Astrocyte (in vitro differentiated cells and primary cell): ENCODE measurements at places on chromosomes 12 and 14. TPM values are rescaled to one million over a fixed set of nuclear protein-coding genes. Genes with fewer than 3 reads are reported as not detected.

DNA sequence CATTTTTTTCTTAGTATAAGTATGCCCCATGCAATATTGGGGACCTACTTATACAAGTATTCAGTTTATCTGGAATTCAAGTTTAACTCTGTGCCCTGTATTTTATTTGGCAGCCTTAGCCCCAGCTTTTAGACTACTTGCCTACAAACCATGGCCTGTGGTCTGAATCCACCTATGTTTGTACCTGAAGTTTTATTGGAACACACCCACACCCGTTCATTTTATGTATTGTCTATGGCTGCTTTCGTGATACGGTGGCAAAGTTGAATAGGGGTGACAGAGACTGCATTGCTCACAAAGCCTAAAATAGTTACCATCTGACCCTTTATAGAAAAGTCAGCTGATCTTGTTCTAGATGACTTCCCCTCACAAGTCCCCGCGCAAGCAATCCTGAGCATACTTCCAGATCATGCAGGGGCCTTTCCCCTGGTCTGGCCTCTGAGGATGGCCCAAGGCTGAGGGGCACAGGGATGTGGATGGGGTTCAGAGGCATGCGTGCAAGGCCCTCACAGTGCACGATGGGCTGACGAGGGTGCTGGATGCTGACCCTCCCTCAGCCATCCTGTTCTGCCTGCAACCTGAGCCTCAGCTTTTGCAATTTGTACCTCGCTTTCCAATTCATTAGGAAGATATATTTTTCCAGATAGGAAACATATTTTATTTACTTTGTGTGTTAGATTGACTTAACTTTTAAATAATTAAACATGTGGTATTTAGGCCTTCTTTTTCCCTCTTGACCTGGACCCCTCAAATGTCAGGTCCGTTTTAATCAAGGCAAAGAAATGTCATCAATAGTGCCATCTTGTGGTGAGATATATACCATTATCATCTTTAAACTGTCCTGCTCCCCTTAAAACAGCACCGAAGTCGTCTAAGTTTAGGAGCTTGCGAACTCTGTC lies 527.3 kb upstream of the CCDC196 start:
- no peaks in the 10 kb centered on the region for H3K4me1 ChIP-seq
- H3K27ac ChIP-seq, result no peak overlapping the region
- H3K36me3 ChIP-seq, result no peaks in the 10 kb centered on the region
- H3K4me3 ChIP-seq, result no peak overlapping the region
- DNase-seq, result peak; percentile 7
- H3K27me3 ChIP-seq, result peaks cover 7% of the 10 kb centered on the region

DNA sequence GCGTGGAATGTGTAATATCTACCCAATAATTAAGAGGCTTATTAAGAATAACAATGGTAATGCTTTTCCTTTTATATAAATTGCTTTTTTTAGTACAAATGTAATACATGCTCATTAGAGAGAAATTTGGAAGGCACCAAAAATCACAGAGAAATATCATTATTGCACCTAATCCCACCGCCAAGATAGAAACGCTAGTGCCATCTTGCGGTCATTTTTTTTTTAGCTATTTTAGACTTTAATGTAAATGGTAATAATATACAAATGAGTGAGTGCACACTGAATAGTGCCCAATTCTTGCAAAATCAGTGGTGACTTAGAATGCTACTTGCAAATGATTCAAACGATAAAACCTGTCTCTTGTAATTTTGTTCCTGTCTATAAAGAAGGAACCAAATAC lies 576.8 kb upstream of the TMEM132C start:
- H3K4me3 ChIP-seq, result no peak overlapping the region
- DNase-seq, result no peak
- no peaks in the 10 kb centered on the region for H3K36me3 ChIP-seq
- H3K27ac ChIP-seq, result no peak overlapping the region
- no peaks in the 10 kb centered on the region for H3K27me3 ChIP-seq

Gene DLK1
- total RNA-seq, result 1.3 and 2.7 TPM in 2 replicates

Gene COCH
- total RNA-seq, result 0.79 and 0.87 TPM in 2 replicates

Gene TDRD9
- total RNA-seq, result not detected in 2 replicates

- no peak overlapping the region for H3K4me3 ChIP-seq
- no peak overlapping the region for H3K27ac ChIP-seq
- peaks cover 4% of the 10 kb centered on the region for H3K4me1 ChIP-seq
Measured at GRCh38 chr12:113102811-113103210, 32.8 kb downstream of the RASAL1 start.

Gene RERGL
- not detected in 2 replicates for total RNA-seq

DNA sequence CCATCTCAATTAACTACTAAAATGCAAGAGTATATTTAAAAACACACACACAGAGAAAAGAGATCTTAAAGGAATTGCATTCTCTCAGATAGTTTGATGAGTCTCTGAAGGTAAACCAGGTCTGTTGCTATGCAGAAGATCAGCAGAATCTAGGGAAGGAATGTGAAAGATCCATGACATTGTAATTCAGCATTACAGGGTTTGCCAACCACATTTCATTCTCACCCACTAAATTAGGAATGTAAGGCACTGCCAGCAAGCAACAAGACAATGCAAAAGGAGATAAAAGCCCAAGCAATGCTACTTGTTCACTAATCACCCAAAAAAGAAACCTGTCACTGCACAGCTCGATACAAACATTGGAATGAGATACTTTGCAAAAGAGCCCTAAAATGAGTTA lies 106.3 kb downstream of the LRIG3 start:
- H3K27ac ChIP-seq, result no peak overlapping the region
- H3K36me3 ChIP-seq, result no peaks in the 10 kb centered on the region
- peak; percentile 54 for DNase-seq

DNA sequence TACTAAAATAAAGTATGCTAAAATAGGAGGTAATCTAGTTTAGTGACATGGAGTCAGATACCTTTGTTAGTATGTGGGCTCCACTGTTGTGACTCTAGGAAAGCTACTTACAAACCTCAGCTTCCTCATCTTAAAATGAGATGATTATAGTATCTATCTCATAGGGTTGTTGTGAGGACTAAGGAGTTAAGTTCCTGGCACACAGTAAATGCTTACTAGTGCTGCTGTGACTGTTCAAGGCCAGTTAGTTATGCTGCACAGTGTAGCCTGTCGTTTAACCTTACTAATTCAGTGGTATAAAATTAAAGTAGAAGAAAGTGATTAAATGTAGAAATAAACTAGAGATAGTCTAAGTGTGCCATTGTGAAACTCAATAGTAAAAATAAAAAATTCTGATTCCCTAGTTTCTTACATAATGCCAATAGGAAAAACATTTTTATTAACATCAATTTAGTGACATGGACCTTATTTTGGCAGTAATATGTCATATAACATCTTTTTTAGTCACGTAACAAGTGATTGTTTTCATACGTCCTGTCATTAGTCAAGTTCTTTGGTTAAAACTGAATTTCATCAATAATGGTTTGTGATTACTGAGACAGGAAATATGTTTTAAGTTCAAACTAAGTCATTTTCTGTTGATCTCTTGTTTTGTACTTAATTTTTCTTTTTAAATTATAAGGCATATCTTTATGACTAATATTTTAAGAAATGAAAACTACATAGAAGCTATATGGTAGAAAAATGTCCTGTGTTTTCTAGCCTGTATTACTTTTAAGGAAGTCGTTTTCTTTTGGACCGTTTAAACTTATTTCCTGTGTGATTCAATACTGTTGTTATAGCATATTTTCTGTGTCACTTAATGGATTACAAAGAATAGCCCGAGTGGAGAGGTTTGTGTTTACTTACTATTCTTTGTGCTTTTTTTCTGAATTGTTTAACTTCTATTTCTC lies 74.0 kb downstream of the PCNX1 start:
- no peaks in the 10 kb centered on the region for H3K4me1 ChIP-seq
- H3K36me3 ChIP-seq, result peaks cover 20% of the 10 kb centered on the region
- H3K27me3 ChIP-seq, result no peaks in the 10 kb centered on the region
- H3K27ac ChIP-seq, result no peak overlapping the region

DNA sequence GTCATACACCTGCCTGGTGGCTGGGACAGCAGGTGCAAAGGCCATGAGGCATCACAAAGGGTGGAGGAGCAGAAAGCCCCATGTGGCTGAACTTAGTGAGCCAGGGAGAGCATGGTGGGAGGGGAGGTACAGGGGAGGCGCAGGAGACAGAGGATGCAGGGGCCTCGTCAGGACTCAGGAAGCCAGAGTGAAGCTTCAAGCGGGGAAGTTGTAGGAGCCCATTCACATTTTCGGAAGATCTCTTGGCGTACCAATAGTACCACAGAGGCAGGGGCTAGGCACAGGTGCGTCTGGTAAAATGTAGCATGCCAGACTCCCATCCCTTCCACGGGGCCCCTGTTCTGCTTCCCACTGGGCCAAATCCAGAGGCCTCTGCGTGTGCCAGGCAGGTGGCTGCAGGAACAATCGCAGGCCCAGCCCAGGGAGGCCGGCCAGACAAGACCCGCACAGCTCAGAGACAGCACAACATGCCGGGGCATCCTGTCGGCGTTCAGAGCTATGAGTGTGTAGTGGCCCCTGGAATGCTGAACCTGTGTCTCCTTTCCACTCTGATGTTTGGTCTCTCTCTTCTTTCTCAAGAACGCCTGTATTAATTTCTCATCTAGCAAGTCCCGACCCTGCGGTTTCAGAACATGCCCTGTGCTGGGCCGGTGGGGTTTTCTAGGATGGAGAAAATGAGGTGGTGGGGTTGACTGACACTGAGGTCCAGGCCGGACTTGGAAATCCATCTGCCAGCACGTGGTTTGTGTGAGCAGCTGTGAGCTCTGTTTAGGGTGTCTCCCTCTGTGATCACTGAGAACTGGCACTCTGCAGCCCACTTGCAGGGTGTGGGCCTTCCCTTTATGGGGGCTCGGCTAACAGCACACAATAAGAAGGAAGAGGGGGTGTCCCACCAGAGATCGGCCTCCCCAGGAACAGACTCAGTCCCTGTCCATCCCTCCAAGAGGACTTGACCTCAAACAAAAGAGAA lies 5.5 kb upstream of the TMEM132D start:
- H3K27me3 ChIP-seq, result peaks cover 27% of the 10 kb centered on the region
- no peak overlapping the region for H3K4me3 ChIP-seq
- no peaks in the 10 kb centered on the region for H3K36me3 ChIP-seq
- no peak for DNase-seq
- no peaks in the 10 kb centered on the region for H3K4me1 ChIP-seq
- no peak overlapping the region for H3K27ac ChIP-seq

GRCh38 chr14:50545618-50546017 lies 13.2 kb upstream of the MAP4K5 start:
- no peak for DNase-seq
- no peaks in the 10 kb centered on the region for H3K4me1 ChIP-seq
- no peaks in the 10 kb centered on the region for H3K27me3 ChIP-seq
- no peak overlapping the region for H3K4me3 ChIP-seq

Gene GLI1
- total RNA-seq, result 5.8 and 6.8 TPM in 2 replicates

Gene CACNA2D4
- total RNA-seq, result 0.09 and 0.26 TPM in 2 replicates

DNA sequence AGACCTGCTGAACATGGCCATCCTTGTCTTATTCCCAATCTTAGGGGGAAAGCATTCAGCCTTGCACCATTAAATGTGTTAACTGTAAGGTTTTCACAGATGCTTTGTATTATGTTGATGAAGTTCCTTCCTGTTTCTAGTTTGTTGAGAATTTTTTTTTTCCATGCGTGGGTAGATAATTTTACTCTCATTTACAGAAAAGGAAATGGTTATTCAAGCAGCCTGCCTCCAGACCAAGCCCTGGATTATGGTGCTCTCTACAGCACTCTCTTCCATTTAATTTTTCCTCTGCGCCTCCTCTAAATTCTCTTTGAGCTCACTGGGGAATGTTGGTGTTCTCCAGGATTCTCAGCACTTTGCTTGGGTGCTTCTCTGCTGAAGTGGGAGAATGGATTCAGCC lies 179.3 kb upstream of the PZP start:
- no peak overlapping the region for H3K27ac ChIP-seq
- no peak overlapping the region for H3K4me3 ChIP-seq
- H3K27me3 ChIP-seq, result peaks cover 2% of the 10 kb centered on the region
- H3K4me1 ChIP-seq, result no peaks in the 10 kb centered on the region
- no peaks in the 10 kb centered on the region for H3K36me3 ChIP-seq

Gene TTC7B
- total RNA-seq, result 42.1 TPM in 2 replicates

GRCh38 chr12:1510056-1510812 lies 84.1 kb downstream of the FBXL14 start:
- no peak for DNase-seq
- H3K27me3 ChIP-seq, result no peaks in the 10 kb centered on the region
- H3K4me1 ChIP-seq, result no peaks in the 10 kb centered on the region
- H3K27ac ChIP-seq, result no peak overlapping the region

- no peaks in the 10 kb centered on the region for H3K36me3 ChIP-seq
- H3K27ac ChIP-seq, result no peak overlapping the region
- H3K4me1 ChIP-seq, result peaks cover 7% of the 10 kb centered on the region
- peaks cover 6% of the 10 kb centered on the region for H3K27me3 ChIP-seq
- H3K4me3 ChIP-seq, result no peak overlapping the region
Measured at GRCh38 chr12:94760786-94761185, 110.4 kb upstream of the TMCC3 start.

DNA sequence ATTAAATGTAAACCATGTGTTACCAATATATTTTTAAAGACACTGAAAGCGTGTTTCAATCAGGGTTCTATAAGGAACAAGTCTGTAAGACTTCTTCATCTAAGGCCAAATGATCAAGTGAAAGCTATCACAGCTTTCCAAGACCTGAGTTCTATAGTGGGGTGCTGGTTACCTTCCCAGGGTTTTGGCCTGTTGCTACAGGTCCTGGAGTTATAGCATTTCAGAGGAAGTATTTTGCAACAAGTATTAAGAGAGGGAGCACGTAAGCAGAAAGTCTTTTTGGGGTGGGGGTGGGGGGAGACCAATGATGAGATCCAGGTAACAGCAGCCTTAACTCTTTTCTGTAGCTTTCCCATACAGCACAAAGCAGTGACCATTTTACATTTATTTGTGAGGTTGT lies 43.8 kb downstream of the FOXN3 start:
- H3K27me3 ChIP-seq, result no peaks in the 10 kb centered on the region
- DNase-seq, result no peak

Gene MANSC1
- total RNA-seq, result 2.5 and 2.9 TPM in 2 replicates

DNA sequence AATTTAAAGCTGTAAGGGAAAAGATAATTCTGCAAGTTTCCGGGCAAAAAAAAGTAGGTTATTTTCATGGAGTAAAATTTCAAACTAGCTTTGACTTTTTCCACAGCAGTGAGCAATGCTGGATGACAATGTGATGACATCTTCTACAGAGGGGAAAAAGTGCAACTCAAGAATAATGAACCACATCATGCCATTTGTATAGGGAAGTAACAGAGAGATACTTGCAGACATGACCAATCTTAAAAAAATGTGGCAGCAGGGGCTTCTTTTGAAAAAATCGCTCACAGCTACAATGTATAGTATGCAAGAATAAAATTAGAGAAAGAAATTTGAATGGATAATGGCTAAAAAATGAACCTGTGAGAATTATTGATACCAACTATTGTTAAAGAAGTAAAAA lies 115.5 kb downstream of the DHRS2 start:
- DNase-seq, result no peak
- H3K36me3 ChIP-seq, result no peaks in the 10 kb centered on the region
- H3K27ac ChIP-seq, result no peak overlapping the region
- H3K27me3 ChIP-seq, result no peaks in the 10 kb centered on the region
- no peaks in the 10 kb centered on the region for H3K4me1 ChIP-seq
- H3K4me3 ChIP-seq, result no peak overlapping the region

Gene IFNG
- not detected in 2 replicates for total RNA-seq

- no peaks in the 10 kb centered on the region for H3K36me3 ChIP-seq
- H3K27ac ChIP-seq, result no peak overlapping the region
- H3K4me1 ChIP-seq, result no peaks in the 10 kb centered on the region
- no peak overlapping the region for H3K4me3 ChIP-seq
- peak; percentile 27 for DNase-seq
- peaks cover 15% of the 10 kb centered on the region for H3K27me3 ChIP-seq
Measured at GRCh38 chr12:112992541-112993398, 14.5 kb downstream of the OAS2 start.

Gene TCP11L2
- total RNA-seq, result 22.0 and 27.4 TPM in 2 replicates
